ENCODE measurements at places on chromosomes 6 and 20.

DNA sequence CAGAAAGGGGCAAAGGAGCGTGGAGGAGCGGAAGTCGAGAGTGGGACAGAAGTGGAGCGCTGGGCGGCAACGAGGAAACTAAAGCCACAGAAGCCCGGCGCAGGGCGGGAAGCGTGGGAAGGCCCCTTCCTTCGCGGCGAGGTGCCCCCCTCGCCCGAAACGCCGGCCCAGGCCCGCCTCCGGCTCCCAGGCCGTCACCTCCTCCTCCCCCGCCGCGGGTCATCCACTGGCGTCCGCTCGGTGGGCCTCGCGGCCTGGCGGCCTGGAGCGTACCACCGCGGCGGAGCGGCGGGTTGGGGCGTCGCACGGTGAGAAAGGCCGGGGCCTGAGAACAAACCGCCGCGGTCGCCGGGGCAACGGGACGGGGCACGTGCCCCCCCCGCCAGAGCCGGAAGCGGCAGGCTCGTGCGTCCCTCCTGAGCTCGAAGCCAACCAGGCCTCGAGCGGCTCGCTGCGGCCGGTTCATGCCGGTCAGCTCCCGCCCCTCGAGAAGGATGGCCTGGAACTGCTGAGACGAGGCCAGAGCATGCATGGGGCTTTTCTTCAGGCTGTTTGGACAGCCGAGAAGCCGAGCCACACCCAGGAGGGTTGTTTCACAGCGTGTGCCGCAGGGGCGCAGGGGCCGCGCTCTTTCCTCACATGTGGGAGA is at the start of gene TCP11:
TCP11 (minus strand) TSS at position 333 of the 649 bp plus-strand sequence. CDS start 469 bp downstream, outside the sequence.
- DNase-seq, result no peak

GRCh38 chr20:8118760-8119159 is 13.3 kb upstream of the PLCB1 start:
- no peak for DNase-seq

GRCh38 chr6:139545206-139546105 is 171.0 kb upstream of the CITED2 start:
- no peak for DNase-seq

- no peak for DNase-seq
Observed at GRCh38 chr6:55182016-55182650, 7.8 kb downstream of the HCRTR2 start.

DNA sequence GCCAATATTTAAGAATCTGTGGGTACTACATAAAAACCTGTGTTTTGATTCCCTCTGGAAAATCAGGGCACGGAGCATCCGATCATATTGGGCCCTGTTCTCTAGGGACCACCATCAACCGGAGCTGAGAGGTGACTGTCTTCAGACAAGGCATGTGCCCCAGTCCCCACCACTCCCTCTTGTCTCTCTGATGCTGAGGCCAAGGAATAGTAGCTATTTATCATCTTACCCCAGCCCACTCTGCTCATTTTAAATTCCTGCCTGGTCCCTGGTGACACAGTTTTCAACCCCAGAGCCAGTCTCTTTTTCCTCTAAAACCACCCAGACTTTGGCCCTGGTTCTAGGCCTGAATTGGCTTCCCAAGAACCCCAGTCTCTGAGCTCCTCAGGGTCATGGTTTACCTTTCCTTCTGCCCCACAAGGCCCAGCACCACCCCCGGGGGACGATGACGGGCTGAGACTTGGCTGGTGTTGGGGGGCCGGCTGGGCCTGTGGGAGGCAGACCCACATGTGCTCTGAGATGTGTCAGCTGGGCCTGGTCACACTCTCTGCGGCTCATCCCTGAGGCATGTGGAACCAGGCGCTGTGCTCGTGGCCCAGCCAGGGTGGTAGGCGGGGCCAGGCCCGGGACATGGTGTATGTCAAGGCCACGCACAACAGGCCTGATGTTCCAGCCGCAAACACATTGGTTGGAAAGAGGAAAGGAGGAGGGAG is 114.4 kb downstream of the CEBPB start:
- DNase-seq, result no peak

DNA sequence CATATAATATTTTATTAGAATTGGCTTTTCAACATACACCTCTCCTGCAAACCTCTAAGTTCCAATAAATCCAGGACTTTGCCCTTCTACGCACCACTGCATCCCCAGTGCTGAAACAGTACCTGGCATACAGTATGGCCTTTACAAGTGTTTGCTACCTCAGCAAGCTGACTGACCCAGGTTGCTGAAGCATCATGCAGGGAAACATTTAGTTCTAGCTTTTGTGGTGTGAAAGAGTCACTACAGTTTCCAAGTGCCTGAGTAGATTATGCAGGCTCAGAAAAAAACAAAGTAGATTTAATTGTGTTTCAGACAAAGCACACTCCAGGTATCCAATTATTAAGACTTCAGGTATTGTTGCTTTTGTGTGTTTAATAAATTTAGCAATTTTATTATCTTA is 614.2 kb upstream of the NRSN1 start:
- DNase-seq, result no peak

DNA sequence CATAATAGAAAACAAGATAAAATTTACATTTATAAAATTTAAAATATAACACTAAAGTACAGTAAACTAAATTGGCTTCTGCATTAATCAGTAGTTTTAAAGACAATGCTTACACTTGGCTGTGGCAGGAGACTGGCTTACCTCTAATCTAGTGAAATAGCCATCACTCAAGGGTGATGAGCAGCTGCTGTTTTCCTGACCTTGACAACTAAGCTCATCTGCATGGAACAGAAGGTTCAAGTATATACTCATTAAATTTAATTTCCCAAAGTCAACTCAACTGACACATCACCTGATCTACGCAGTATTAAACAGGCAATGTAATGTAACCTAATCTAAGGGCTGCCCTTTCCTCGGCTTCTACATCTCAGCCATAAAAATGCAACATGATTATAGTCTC is 14.5 kb downstream of the TMX4 start:
- no peak for DNase-seq

GRCh38 chr6:105380634-105381033 is 22.2 kb downstream of the PREP start:
- no peak for DNase-seq

DNA sequence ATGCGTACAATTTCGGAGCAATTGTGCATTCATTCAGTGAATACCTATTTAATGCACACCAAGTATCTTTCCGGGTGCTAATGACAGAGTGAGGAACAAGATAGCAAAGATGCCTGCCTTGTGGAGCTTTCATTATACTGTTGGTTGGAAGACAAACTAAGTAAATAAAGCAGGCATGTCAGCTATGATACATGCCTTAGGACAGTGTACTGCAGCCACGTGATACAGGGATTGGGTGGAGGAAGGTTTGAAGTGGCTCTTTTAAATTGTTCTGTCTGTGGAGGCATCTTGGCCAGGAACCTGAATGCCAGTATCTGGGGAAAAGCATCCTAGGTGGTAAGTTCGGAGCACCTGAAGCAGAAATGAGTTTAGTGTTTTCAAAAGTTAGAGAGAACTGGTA is 3.0 kb upstream of the OTOR start:
- no peak for DNase-seq

GRCh38 chr20:37919389-37920040 is 16.6 kb downstream of the VSTM2L start:
- DNase-seq, result no peak

- no peak for DNase-seq
Observed at GRCh38 chr6:80251321-80251720, 144.8 kb downstream of the BCKDHB start.

GRCh38 chr6:10451828-10452509 is 37.1 kb upstream of the TFAP2A start:
- DNase-seq, result no peak

- DNase-seq, result no peak
Observed at GRCh38 chr20:48734104-48734749, 93.6 kb downstream of the PREX1 start.

All from NCI-H2081 treated with DMSO at 0.1 percent for 48 hours (cell line).